ENCODE measurements at places on chromosomes 11 and 22. TPM values are rescaled to one million over a fixed set of nuclear protein-coding genes. Genes with fewer than 3 reads are reported as not detected.

Gene RASD2
- 0.14 TPM for total RNA-seq

Gene SEPTIN5
- total RNA-seq = 0.38 TPM

Gene ESAM
- 0.40 TPM for total RNA-seq

Gene AQP11
- total RNA-seq = 0.33 TPM

Gene OR2D2
- total RNA-seq = not detected

Gene TRIM49
- total RNA-seq = not detected

Gene MMP8
- total RNA-seq = not detected

Gene SCGB1D1
- not detected for total RNA-seq

Gene SCUBE1
- total RNA-seq = not detected

Gene PHF21A
- 13.4 TPM for total RNA-seq

Gene DCDC1
- total RNA-seq = not detected

Data from activated T-cell treated with anti-CD3 and anti-CD28 coated beads, Interleukin-2, amount 50 U/mL, for 4 hours (primary cell).